Activated CD4-positive, alpha-beta memory T cell treated with anti-CD3 and anti-CD28 coated beads, Interleukin-2, amount 10 ng/mL, durations not matched to agents 7 days and 5 days (primary cell): ENCODE measurements at places on chromosomes 2 and 18. TPM values are rescaled to one million over a fixed set of nuclear protein-coding genes. Genes with fewer than 3 reads are reported as not detected.

The ABCB11 gene
- not detected for total RNA-seq

The SEPTIN2 gene
- total RNA-seq = 282 TPM

The LRRFIP1 gene
- total RNA-seq = 248 TPM

The TMEFF2 gene
- not detected for total RNA-seq

The TGFBRAP1 gene
- 17.0 TPM for total RNA-seq

The SERPINB3 gene
- not detected for total RNA-seq

The GALNT5 gene
- total RNA-seq = not detected

The CRYBA2 gene
- total RNA-seq = not detected
